ENCODE measurements at places on chromosomes 5 and 9.

GRCh38 chr5:109950634-109951033 is 260.9 kb downstream of the MAN2A1 start:
- no peak for DNase-seq

DNA sequence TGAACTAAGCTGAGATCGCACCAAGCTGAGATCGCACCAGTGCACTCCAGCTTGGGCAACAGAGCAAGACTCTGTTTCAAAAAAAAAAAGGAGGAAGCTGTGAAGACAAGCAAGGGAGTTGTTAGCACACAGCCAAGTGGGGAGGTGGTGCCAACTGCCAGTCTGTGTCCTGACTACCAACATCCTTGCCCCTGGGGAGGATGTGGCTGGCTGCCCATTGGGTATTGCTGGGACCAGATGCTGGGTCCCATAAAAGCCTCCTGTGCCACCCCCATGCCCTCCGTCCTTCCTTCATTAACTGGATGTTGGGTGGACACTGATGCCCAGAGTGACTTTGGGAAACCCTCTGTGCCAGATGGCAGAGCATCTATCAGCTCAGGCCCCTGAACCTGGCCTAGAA is 157.1 kb upstream of the COL5A1 start:
- peak; percentile 2 for DNase-seq

GRCh38 chr5:60295423-60295822 is 401.9 kb upstream of the PDE4D start:
- DNase-seq = no peak

GRCh38 chr9:2023042-2023441 is 7.9 kb downstream of the SMARCA2 start:
- DNase-seq = no peak

GRCh38 chr9:105608721-105609598 is 51.0 kb downstream of the FKTN start:
- no peak for DNase-seq

DNA sequence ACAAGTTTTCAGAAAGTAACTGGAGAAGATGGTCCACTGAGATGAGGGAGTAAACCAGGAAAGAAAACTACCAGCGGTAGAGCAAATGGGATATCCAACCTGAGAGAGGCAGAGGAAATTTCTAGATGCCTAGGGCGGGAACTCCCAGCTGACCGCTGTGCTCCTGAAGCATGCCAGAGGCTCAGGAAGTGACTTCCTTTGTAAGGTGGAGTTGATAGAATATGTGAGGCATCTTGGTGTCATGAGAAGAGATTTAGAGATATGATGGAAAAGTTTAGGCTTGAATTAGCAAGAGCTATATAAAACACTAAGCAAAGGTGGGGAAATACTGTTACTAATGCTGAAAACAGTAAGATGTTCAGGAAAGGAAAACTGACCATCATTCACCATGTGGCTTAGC is 124.1 kb downstream of the C9orf152 start:
- DNase-seq = no peak

GRCh38 chr5:6819521-6819920 is 106.3 kb downstream of the TENT4A start:
- no peak for DNase-seq

DNA sequence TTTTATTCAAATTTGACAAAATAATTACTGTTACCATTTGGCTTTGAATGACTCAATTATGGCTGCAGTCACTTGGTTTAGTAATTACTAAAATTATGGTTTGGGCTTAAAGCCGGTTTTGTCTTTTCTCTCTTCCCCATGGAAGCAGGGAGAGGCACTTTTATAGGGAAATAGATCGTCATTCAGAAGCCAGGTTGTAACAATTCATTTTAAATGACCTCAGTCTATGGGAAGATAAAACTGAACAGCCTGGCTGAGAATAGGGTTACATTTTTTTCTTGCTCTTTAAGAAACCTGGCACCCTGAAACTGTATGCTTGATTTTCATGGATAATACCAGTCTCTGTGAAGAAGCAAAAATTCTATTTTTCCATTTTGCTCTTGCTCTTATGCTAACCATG is 169.8 kb downstream of the SMC2 start:
- DNase-seq = no peak

DNA sequence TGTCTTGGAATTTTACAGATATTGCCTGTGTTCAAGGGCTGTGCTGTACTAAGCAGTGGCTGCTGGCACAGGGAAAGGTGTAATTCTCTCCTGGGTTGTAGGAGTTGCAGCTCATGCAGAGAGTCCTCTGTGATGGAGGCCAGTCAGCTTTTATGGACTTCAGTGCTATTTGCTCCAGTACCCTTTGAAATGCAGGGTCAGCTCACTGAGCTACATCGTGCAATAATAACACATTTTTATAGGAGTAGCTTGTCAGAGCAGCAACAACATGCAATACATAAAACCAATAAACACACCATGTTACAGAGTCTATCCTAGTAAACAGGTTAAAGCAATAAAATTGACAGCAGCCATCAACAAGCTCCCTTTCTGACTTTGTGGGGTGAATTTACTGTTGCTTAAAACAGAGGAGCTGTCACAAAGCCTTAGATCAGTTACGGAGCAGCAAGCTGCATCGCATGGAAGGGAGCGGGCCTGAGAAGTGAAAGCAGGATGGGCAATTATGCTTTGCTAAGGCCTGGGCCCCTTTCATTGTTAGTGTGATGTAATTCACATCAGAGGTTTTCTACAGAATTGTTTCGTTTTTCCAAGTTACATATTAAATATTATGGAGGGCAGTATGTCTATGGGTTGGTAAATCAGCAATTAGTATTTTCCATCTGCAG is 16.8 kb downstream of the CD180 start:
- no peak for DNase-seq

DNA sequence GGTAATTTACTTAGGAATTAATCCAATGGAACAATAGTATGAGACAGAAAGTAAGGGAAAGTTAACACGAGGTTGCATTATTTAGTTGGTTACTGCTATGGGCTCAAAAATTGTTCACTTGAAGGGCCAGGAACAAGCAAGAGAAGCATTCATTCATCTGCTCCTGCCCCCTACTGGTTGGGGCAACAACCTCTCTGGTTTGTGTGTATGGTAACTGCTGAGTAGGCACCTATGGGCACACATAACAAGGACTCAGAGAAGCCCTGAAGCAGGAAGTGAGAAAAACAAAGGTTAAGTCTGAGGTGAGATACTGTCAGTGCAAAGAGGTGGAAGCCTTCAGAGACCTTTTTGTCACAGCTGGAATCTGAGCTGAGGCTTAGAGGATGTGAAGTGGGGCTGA is 34.4 kb upstream of the RANBP6 start:
- DNase-seq = no peak

DNA sequence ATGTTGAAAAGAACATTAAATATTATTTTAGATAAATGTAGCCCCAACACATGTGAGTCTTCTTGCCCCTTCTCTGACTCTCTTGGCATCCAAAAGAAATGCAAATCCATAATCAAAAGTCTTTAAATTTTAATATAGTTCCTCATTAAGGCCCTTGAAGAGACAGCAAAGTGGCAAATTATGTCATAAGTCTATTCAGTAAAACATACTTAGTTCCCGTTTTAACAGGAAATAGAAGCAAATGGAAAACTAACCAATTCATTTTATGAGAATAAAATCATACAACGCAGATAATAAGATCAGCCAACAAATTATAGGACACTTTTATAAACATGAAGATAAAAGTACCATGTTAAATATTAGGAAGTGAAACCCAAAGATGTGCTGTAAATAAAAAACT is 20.1 kb upstream of the IFNB1 start:
- DNase-seq = no peak

DNA sequence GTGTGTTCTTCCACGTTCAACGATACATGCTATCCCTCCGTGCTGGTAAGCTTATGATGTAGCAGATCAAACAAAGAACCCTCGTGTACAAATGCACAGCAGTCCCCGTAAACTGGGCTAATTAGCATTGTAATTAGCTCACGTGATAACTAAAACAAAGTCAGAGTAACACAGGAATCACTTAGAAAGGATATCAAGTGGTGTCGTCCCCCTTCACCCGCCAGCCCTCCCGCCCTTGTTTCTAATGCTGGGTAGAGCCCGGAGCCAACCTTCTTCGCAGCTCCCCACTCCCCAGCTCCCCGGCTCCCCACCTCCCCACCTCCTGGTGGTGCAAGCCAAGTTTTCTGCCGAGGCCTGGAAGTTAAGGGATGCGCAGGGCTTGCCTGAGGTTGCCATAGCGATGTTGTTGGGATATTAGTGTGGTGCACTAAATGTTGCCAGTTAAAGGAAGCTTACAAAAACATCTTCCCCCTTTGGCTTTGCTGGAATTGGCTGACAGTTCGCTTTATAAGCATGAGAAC is 357.9 kb upstream of the CCNH start:
- no peak for DNase-seq

DNA sequence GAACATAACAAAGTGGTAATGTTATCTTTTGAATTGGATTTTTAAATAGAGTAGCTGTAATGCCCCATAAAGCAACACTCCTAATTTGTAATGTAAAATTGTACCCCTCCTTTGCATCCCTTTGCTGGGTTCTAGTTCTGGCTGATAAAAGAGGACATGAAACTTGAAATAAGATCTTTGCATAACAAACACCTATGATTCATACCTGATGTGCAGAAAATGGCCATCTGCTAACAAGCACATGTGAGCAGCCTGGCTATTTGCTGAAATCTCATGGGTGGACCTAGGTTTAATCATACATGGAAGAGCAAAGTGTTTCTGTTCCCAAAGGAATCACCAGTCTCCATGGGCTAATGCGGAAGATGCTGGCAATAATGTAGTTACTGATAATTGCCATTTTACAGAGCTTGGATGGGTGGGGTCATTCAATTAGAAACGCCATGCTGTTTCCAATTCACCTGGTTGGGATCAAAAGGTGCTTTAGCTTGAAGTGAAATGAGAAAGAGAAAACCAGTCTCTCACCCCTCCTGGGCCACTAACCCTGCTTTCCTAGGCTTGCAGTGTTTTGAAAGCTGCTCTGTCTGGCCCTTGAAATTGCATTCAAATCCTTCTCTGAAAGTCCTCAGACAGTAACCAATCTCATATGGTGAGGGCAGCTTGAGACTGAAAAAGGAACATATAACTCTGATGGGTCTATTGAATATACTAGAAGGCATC is 585.1 kb downstream of the TLE4 start:
- no peak for DNase-seq

- no peak for DNase-seq
Observed at GRCh38 chr9:4141296-4141695, 158.6 kb downstream of the GLIS3 start.

DNA sequence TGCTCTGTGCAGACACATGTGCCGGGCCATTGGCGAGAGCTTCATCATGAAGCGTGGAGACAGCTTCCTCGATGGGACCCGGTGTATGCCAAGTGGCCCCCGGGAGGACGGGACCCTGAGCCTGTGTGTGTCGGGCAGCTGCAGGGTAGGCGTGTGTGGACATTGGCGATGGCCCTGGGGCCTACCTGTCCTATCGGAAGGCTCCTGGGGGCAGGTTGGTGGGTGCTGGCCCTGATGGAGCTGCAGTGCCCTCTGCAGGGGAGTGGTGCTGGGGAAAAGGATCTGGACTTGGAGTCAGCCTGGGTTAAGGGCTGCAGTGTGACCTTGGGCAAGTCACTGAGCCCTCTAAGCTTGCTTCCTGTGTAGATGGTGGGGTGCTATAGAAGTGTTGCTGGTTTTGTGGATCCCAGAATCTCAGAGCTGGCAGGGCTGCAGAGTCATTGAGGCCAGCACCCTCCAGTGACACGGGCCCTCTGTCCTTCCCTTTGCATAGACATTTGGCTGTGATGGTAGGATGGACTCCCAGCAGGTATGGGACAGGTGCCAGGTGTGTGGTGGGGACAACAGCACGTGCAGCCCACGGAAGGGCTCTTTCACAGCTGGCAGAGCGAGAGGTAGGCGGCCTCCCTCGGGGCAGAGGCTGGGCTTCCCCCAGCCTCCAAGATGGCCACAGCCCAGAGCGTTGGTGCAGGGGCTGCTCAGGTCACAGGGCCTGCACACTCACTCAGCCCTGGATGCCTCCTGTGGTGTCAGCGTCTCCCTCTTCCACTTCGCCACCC is 15.8 kb downstream of the ADAMTS13 start:
- DNase-seq = no peak

DNA sequence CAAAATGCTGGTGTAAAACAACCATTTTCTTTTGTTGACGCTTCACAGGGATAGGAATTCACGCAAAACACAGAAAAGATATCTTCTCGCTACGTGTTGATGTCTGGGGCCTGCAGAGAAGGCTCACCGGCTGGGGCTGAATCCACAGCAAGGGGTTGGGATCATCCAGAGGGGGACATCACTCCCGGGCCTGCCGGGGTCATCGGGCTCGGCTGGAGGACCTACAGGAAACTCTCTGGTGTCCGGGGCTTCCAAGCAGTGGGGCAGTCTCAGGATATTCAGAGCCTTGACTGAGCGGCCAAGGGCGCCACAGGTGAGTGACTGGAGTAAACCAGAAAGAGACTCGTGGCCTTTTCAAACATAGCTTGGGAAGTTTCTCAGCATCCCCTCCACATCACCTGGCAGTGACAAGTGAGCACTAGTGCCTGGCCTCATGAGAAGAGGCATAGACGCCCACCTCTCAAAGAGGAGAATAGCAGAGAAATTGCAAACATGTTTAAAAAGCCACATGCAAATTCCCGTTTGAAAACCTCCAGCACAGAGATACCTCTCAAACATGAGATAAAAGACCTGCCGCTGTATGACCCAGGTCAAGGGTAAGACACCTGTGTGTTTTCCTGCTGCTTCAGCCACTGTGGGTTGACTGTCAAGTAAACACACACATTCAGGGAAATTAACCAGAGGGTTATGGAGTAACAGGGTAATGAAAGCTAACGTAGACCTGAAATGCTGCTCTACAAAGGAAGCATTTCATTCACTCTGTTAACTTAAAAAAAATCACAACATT is 50.8 kb upstream of the SIMC1 start:
- DNase-seq = no peak

DNA sequence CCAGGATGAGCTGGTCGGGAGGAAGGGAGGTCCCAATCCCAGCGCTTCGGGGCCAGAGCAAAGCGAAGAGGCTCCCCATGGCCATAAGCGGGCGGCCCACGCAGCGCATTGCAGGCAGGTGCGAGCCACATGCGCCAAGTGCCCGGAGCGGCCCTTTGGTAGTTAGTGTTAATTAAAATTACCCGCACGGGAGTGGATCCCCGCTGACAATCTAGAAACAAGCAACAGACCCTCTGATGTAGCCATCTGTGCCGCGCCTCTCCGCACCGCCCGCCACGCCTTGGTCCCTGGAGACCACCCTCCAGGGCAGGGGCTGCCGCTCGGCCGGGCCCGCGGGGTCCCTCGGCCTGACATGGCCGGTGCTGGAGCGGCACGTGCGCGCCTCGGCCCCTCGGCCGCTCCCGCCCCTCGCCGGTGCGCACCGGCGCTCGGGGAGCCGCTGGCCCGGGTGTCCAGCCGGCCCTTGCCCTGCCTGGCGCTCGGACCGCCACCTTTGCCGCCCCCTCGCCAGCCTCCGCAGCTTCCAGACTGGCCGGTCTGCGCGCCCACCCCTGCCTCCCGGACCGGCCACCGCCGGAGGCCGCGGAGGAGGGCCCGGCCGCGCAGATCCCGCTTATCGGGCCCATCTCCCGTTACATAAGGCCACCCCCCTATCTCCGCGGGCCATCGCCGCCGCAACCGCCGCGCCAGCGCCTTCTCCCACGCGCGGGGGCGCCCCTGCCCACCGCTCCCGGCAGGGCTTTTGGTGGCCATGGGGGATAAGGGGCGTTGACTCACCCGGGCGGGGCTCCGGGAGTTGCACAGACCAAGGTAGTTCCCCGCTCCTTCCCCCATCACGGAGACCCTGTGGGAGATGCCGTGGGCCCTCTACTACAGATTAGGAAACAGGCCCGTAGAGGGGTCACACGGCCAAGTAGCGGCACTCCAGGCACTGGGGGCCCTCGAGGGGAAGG is 1.9 kb upstream of the IL13 start:
- peak; percentile 58 for DNase-seq

- no peak for DNase-seq
Observed at GRCh38 chr5:142842994-142843905, 73.1 kb downstream of the ARHGAP26 start.
